ENCODE measurements at places on chromosomes 12 and 14.

GRCh38 chr12:7197841-7198240, 8.4 kb downstream of the PEX5 start:
- no peak for DNase-seq

DNA sequence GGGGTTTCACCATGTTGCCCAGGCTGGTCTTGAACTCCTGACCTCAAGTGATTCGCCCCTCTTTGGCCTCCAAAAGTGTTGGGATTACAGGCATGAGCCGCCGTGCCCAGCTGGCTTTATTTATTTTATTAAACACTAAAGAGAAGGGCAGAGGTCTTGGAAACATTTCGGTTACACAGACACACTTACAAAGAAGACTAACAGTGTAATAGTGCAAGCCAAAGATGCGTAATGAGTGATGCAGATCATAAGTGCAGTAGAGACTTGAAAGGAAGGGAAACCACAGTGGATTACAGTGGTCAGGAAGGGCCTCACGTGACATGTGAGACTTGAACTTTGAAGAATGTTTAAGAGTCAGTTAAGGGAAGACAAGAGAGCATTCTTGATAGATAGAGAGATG, 33.9 kb upstream of the CDK17 start:
- peak; percentile 27 for DNase-seq

- DNase-seq: no peak
These were observed 232.1 kb upstream of the SEL1L start for GRCh38 chr14:81765651-81766275.

- DNase-seq: no peak
These were observed 35.7 kb upstream of the MDM1 start for GRCh38 chr12:68367903-68368302.

GRCh38 chr12:40149673-40150260, 43.9 kb upstream of the SLC2A13 start:
- no peak for DNase-seq

- no peak for DNase-seq
These were observed 12.7 kb upstream of the GPATCH2L start for GRCh38 chr14:76138758-76139723.

- DNase-seq: no peak
These were observed 466.6 kb downstream of the FOXG1 start for GRCh38 chr14:29233188-29233587.

DNA sequence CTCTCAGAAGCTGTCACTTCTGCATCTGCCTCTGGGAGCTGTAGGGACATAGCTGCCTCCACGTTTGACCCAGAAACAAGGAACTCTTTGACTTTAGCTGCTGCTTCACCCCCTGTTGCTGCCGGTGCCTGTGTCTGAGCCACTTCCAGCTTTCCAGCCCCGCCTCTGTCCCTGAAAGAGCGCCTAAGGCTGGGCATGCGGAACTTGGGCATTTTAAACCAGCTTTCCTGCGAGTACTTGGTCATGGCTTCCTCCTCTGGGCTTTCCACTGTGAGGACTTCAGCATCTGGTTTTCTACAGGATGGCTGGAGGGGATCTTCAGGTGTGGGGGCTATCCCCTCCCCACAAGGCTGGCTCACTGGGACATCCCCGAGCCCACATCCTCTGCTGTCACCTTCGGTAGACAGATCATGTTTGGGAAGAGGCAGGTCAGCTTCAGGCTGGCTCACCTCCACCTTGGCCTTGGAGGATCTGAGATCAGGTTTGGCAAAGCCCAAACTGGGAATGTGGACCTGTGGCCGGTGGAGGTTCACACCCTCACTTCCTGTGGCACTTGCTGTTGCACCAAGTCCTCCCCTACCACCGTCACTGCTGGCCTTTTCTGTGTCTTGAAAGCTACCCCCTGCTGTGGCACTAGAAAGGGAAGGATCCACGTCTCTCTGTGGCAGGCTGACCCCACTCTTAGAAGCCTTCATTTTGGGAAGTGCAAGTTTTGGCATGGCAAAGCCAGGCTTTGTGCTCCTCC, 15.2 kb downstream of the PLD4 start:
- DNase-seq: no peak

GRCh38 chr12:48556631-48557030, 13.2 kb downstream of the LALBA start:
- no peak for DNase-seq

GRCh38 chr14:61736751-61737150, 25.5 kb upstream of the SNAPC1 start:
- no peak for DNase-seq

DNA sequence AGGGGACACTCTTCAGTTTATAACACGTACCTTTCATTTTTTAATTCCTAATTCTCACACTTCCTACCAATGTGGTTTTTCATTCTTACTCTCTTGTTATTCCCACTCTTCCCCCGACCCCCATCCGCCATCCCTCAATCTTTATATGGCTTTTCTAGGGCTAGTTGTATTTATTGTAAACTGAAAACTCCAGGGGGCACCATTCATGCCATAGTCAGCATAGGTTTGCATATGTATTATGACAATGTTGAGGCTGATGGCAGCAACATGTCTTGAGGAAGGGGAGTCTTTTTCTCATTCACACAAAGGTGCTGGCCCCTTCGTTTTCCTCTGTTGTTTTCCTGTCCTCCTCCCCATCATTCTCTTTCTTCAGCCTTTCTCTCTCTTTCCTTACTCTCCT, 27.7 kb upstream of the LTA4H start:
- no peak for DNase-seq

DNA sequence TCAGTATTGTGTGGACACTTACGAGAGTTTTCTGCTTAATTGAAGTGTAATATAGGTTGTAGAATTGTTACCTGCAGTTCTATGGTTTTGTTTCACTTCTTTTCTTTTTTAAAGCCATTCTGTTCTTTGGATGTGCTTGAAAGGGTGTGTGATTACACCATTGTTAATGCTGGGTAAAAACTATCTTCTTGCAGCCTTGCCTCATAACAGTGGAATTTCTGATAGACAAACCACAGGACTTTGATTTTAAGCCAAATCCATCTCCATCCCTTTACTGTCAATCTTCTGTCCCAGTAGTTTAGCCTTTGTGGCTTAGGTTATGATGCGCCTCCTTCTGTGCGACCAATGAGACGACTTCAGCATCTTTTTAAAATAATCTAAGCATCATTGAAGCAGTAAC, 182.3 kb downstream of the PELI2 start:
- peak; percentile 79 for DNase-seq

GRCh38 chr14:94747739-94748138, 22.2 kb downstream of the GSC start:
- DNase-seq: no peak

DNA sequence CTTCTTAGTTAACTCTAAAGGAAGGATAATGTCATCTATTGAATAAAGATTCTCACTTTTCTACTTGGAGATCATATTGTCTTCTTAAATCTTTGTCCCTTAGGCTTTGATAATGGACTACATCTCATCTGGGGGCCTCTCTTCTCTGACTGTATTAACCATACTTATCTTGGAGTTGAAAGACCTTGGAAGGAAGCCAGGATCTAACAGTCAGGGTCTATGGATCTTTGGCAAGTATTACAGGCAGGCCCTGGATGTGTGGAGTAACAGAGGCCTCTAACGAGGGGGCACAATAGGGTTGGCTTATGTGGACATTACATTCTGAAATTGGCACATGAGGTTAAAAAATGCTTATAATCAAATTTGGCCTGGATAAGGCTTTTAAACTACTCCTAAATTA, 513.8 kb downstream of the NRXN3 start:
- no peak for DNase-seq

GRCh38 chr14:68367536-68367935, 425.3 kb downstream of the ZFP36L1 start:
- no peak for DNase-seq

GRCh38 chr12:71958457-71958856, 19.8 kb downstream of the TPH2 start:
- no peak for DNase-seq

DNA sequence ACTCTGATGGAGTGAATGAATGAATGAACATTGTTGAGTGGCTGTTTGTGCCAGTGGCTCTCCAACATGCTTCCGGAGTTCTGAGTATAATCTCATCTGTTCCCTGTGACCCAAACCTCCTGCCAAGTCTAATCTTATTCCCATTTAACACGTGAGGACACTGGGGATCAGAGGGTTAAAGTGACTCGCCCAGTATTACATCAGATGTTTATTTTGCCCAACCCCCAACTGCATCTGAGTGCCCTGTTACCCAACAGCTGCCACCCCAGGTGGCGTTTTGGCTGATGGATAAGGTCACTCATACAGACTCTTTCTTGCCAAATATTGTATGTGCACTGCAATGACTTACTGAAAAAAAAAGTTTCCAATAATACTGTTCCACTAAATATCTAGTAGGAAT, 210.9 kb downstream of the EXOC5 start:
- DNase-seq: peak; percentile 20

DNA sequence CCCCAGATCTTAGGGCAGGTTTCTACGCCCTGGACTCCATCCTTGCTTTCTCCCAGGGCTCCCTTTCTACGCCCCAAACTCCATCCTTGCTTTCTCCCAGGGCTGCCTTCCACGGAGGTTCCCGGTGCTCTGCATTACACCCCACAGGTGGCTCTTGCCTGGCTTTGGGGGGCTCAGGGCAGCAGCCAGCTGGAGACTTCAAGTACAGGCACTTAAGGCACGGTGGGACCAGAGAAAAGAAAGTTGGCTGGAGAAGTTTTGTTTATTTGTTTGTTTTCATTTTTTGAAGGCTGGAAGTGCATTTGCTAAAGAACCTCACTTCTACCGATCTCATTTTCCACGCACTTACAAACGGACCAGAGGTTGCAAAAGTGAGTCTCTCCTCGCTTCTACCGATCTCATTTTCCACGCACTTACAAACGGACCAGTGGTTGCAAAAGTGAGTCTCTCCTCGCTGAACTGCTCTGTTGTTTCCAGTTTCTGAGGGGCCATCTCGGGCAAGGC, 103.8 kb upstream of the MED13L start:
- DNase-seq: no peak

DNA sequence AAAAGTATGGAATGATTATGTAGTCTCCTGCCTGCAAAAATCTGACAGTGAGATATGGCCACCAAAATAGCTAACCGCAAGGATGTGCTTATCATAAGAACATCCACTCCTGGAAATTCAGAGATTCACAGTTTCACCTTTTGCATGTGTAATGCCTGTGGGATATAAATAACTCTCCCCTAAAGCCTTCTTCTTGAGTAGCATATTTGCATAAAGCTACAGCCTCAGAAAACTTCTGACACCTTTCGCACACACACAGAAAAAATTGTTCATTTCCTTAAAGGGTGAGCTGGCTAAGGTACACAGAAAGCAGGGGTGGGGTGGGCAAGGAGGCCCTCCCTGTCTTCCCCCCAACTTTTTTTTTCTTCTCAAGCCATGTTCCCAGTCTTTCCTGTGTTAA, 3.1 kb upstream of the IGF1 start:
- DNase-seq: no peak

GRCh38 chr12:22335794-22336166, 1.3 kb upstream of the ST8SIA1 start:
- peak; percentile 53 for DNase-seq

DNA sequence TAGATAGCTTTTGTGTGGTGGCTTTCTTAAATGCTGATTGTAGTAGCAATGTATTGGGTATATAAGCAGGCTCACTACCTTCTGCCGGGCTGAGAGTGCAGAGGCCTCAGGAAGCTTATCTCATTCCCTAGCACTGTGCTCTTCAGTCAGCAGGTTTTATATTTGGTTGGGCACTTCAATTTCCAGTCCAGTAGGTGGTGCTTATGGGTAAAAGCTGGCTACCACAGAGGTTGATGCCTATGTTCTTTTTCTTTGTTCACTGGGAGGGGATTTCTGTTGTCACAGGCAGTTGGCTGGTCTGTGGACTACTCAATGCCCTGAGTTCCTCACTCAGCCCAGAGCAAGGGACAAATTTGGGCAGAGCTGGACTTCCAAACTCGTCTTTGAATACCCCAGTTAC, 43.0 kb upstream of the GLIPR1 start:
- no peak for DNase-seq

- DNase-seq: no peak
These were observed 95.1 kb downstream of the EP400 start for GRCh38 chr12:132044661-132045412.

- DNase-seq: no peak
These were observed 127.3 kb downstream of the CNTN1 start for GRCh38 chr12:40819436-40820108.

GRCh38 chr14:91324606-91325575, 80.4 kb upstream of the GPR68 start:
- DNase-seq: no peak

DNA sequence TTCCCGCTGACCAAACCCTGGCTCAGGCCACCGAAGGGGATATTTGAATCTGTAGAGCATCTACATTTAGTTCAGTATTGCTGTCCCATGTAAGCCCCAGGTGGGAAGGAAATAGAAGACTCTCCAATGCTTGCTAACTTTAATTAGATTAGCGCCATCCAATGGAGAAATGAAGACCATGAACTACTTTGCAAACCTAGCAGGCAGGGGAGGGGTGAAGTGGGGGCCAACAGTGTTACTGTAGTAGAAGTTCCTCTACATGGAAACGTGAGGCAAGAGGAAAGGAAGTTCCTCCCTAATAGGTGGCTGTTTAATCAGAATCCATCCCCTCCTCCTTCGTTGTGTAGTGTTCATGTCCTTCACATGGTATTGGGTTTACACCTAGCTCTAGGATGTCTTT, 9.3 kb upstream of the DENND5B start:
- no peak for DNase-seq

GRCh38 chr14:75147423-75148071, 20.7 kb upstream of the NEK9 start:
- DNase-seq: peak; percentile 34

DNA sequence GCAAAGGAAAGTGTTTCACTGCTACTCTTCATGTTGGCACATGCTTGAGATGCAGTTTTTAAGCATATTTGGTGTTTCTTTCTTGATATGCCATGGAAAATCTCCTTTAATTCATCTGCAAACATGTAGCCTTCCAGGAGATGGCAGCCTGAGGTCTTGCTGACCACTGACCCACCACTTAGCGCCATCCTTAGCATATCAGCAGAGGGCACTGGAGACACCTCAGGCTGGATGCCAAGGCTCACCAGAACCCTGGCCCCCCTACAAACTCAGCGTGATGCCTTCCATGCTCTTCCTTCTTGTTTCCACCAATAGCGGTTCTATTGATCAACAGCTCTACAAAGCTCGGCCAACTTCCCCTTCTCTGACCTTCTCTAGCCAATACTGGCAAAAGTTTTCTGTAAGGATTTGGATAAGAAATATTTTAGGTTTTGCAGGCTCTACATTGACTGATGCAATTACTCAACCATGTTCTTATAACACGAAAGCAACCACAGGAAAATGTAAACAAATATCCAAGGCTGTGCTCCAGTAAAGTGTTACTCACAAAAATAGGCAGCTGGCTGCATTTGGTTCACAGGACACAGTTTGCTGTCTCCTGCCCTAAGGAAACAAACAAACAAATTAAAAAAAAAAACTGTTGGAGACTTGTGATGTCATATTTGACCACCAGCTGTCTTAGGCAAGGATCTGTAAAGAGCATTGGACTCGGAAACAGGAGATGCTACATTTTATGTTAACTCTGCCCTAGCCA, 209.7 kb downstream of the SLC15A4 start:
- DNase-seq: no peak

GRCh38 chr12:123337070-123337469, 27.6 kb downstream of the SBNO1 start:
- no peak for DNase-seq
